ENCODE measurements at places on chromosomes 5 and 9. TPM values are rescaled to one million over a fixed set of nuclear protein-coding genes. Genes with fewer than 3 reads are reported as not detected.
A peak's percentile ranks its signal among the peaks of the same experiment; 100 is the strongest.

GRCh38 chr5:40046792-40047191, 622.0 kb upstream of the DAB2 start:
- no peak for DNase-seq

- DNase-seq: no peak
Observed at GRCh38 chr5:80008995-80009765, 18.1 kb upstream of the MTX3 start.

Gene KCNIP1
- total RNA-seq: 0.57 TPM

- DNase-seq: no peak
Observed at GRCh38 chr5:6808462-6808861, 95.2 kb downstream of the TENT4A start.

Gene TRIP13
- 0.57 TPM for total RNA-seq

Gene OSMR
- total RNA-seq: 19.9 TPM

DNA sequence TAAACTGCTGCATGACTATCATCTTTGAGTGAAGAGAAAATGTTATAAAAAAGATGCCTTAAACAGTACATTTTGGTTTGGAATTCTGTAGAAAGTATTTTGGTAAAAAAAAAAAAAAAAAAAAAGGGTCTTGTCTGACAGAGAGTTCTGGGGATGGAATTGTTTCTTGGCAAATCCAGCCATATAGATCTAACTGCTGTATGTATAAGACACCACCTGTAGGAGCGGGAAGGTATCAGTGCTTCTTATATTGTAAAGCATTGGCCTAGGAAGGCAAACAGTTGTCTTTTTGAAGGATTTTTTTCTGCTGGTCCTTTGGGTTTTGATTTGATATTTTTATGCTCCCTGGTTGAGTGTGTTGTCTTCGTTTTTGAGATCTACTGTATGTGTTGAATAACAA, 2.8 kb downstream of the PURA start:
- DNase-seq: no peak

GRCh38 chr5:16585041-16585667, 31.6 kb downstream of the RETREG1 start:
- DNase-seq: no peak

DNA sequence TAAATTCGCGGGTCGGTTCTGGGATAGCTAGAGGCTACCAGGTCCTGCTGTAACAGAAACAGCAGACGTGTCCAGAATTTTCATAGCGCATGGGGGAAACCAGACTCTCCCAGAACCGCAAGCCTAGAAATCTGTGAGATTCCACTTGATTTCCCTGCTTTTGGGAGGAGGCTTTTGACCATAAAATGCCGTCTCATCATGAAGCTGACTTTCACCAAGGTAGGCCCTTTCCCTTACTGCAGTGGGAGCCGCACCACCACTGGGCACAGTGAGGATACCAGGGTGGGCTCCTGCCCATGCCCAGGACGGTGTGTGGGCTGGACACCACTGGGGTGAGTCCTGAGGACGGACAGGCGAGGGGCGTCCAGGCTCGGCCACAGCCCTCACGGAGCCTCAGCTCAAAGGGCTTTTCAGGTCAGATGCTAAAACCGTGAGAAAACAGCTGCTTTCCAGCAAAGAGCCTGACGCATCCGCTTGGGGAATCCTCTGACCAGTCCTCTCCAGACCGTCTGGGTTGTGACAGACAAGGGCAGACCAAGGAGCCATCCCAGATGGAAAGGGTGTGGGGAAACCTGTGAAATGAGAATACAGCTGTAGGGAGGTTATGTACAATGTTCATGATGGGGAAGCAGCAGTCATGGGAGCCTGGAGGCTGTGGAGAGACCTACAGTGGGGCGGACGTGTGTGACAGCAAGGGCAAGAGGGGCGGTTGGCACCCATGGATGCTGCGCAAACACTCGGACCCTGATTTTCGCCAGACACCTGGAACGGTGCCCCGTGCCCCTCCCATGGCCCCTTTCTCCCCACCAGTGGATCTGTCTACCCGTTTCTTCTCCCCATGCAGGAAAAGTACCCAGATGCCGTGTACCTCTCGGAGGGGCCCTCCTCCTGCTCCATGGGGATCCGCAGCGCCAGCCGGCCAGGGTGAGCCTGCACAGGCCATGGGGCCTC, 59.2 kb downstream of the IPPK start:
- no peak for DNase-seq

DNA sequence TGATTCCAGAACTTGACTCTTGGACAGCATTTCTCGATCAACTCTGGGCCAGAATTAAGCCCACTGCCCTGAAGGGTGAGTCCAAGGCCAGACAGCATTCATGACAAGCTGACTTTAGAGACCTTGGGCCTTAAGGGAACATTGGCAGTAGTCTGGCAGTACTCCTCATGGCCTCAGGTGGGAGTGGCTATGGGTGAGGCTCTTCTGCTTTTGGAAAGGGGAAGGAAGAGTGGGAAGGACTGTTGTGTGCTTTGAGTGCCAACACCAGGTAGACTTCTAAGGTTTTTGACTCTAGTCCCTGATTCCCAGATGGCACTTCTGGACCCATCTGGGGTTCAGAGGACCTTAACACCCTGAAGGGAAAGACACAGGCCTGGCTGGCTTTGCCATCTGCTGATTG, 530.4 kb downstream of the ACTL7B start:
- DNase-seq: no peak

Gene DRD1
- total RNA-seq: 0.05 TPM

Gene SLC44A1
- 22.6 TPM for total RNA-seq

Gene CCDC112
- total RNA-seq: 5.9 TPM

DNA sequence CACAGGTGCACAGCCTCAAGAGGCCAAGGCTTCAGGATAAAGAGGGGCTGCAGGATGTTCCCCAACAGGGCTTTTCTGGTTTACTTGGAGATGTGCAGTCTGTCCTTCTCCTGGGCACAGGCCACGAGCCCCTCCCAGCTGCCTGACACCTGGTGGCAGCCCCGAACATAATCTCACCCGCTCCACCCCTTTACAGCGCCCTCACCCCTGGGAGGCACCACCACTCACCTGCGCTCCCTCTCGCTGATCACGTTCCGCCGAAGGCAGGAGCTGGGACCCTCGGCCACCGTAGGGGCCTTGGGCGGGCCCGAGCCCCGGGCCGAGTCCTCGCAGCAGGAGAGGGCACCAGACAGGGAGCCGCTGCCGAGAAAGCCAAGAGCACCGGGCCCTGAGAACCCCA, 514 bp downstream of the SOHLH1 start:
- DNase-seq: no peak

- DNase-seq: no peak
Observed at GRCh38 chr5:139524940-139525585, 36.1 kb upstream of the UBE2D2 start.

DNA sequence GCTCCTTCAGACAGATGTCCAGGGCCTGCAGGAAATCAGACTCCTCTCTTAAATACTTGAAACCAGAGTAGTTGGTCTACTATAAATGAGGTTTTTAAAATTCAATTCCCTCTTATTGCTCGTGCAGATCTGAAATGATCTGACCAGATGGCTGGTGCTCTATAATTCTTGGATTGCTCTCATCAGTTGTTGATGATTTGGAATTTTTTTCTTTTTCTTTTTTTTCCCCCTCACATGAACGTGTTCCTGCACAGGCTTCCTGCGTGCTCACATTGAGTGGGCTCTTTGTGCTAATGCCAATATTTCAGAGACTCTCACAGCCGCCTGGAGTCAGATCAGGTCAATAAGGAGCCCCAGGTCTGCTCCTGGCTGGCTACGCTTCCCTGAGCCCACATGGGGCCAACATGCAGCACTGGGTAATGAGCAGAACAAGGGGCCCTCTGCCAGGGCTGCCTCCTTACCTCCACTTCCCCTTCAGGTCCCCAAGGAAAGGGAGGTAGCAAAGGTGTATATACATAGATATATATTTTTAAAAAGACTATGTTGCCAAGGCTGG, 82.0 kb downstream of the SIL1 start:
- no peak for DNase-seq

DNA sequence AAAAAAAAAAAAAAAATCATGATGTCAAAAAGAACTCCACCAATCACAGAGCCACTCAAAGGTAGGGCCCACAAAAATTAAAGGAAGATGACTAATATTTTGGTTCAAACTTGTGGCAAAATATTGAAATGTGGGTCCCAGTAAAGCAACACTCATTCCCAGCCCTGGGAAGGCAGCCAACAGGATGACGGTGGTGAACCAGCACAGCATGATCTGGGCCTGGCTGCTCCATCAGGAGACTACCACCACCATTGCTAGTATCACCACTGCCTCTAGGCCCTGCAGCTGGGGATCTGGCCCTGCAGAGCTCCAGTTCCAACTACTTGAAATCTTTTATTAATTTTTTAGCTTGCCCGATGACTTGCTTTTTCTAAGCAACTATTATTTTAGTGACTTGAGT, 206.8 kb upstream of the ITGA1 start:
- DNase-seq: no peak

- DNase-seq: no peak
Observed at GRCh38 chr5:18752317-18752716, 1118.1 kb downstream of the TAF11L14 start.

GRCh38 chr9:131304676-131305355, 15.3 kb downstream of the PLPP7 start:
- DNase-seq: no peak

DNA sequence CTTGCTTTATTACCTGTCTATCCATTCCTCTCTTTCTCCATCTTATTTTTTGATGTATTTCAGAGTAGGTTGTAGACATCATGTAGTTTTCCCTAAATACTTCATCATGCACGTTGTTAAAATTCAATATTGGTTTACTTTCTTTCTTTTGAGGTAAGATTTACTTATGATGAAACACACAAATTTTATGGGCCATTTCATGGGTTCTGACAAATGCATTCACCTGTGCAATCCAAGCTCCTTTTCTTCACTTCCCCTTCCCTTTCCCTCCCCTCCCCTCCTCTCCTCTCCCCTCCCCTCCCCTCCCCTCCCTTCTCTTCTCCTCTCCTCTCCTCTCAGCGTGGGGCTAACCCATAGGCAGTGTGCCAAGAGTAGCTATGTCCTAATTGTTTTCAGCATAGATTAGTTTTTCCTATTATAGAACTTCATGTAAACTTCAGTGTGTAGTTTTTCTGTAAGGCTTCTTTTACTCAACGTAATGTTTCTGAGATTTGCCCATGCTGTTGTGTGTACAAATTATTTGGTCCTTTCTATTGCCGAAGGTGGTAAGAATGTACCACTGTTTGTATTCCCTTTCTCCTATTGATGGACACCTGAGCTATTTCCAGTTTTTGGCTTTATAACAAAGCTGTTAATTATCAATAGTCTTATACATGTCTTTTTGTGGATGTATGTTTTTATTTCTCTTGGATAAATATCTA, 92.9 kb upstream of the CLINT1 start:
- DNase-seq: no peak

Gene FBXW5
- total RNA-seq: 162 TPM

DNA sequence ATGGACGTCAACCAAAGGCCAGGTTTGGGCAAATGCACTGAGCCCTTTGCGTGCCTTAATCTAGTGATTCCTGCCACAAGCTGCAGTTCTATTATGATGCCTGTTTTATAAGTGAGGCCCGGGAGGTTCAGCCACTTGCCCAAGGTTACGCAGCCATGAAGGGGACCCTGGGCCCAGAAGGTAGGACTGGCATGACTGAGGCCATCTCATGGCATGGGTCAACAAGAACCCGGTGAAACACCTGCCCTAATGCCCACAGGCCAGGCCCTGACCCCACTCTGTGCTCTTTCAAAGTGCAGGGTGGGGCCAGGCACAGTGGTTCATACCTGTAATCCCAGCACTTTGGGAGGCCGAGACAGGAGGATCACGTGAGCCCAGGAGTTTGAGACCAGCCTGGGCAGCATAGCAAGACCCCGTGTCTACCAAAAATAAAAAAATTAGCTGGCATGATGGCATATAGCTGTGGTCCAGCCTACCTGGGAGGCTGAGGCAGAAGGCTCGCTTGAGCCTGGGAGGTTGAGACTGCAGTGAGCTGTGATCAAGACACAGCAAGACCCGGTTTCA, 8.6 kb downstream of the NINJ1 start:
- peak; percentile 24 for DNase-seq

Gene C6
- total RNA-seq: 25.8 TPM

- no peak for DNase-seq
Observed at GRCh38 chr9:121171236-121171635, 30.4 kb downstream of the RAB14 start.

DNA sequence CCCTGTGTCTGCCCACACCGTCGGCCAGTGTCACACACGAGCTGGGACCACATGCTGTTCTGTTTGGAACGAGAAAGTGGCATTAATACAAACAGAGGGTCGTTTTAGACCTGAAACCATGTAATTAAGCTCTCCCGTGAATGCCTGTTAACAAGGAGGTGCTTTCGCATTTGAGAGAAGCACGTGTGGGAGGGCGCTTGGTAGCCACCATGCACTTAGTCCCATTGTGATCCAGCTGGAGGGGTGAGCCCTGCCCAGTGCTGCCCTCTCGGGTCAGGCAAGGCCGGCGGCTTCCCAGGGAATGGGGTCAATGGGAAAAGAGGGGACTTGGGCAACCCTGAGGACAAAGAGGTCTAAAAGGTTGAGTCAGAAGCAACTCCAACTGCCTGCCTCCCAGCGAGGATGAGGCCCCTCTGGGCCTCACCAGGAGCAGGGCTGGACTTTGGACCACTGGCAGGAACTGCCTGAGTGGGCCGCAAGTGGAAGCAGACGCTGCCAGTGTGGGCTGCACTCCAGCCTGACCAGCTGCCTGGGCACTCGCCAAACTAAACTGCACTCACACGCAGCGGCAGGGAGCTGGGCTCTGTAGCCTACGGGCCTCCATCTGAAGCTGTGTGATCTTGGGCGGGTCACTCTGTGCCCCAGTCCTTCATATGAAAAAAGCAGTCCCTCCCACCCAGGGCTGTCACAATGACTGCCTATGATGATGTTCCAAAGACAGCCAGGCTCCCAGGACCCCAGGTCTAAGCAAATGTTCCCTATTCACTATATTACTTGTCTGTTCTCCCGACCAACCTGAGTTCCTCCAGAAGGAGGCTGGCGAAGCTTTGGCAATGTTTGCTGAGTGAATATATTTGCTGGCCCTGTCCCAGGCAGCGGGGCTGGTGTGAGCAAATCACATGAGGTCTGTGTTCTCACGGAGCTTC, 195.7 kb downstream of the CDK5RAP2 start:
- peak; percentile 62 for DNase-seq

GRCh38 chr9:93536874-93537273, 39.5 kb upstream of the PHF2 start:
- no peak for DNase-seq

- DNase-seq: no peak
Observed at GRCh38 chr9:16960084-16960483, 89.6 kb upstream of the BNC2 start.

GRCh38 chr5:142978726-142979125, 208.5 kb downstream of the ARHGAP26 start:
- no peak for DNase-seq

DNA sequence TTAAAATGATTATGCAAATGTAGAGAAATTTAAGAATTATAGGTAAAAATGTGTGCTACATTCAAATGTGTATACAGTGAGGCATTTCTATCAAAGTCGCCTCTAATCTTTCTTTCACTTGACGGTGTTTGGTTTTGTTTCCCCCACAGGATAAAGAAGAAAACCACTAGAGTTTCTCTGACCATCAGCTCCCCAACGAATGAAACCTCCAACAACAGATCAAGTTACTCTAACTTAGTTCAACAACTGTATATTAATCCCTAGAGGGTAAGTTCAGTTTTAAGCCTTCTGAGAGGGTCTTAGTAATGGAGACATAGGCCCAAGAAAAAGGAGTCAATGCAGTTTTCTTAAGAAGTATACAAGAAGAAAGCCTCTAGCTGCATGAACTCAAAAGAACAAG, 11.5 kb upstream of the MYOT start:
- no peak for DNase-seq

Gene PCDHA4
- 0.05 TPM for total RNA-seq
